ENCODE measurements at places on chromosomes 6 and 20. TPM values are rescaled to one million over a fixed set of nuclear protein-coding genes. Genes with fewer than 3 reads are reported as not detected.

DNA sequence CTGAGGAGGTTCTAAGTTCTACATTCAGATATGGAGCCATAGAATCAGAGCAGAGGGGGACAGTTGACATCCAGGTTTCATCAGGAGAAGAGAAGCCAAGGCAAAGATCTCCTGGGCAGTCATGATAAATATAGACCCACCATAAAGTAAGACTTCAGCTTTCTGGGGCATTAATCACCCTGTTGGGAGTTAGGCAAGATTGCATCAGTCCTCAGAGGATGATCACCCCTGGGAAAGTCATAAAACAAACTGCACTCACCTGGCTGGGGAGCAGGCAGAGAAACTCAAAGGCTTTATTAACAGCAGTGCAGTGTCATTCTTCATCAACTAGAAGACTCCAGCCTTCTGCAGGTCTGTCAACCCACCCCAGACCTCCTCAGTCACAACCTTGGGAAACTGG is 301.3 kb upstream of the JARID2 start:
- DNase-seq: no peak
- no peak overlapping the region for H3K4me3 ChIP-seq
- no peak overlapping the region for H3K27ac ChIP-seq
- H3K4me1 ChIP-seq: no peaks in the 10 kb centered on the region
- H3K36me3 ChIP-seq: no peaks in the 10 kb centered on the region

- DNase-seq: no peak
- no peak overlapping the region for H3K27ac ChIP-seq
- H3K36me3 ChIP-seq: no peaks in the 10 kb centered on the region
- peaks cover 40% of the 10 kb centered on the region for H3K4me1 ChIP-seq
- no peak overlapping the region for H3K4me3 ChIP-seq
- no peaks in the 10 kb centered on the region for H3K27me3 ChIP-seq
Observed at GRCh38 chr6:156873654-156874380, 96.6 kb downstream of the ARID1B start.

- peaks cover 15% of the 10 kb centered on the region for H3K36me3 ChIP-seq
- DNase-seq: no peak
- no peaks in the 10 kb centered on the region for H3K4me1 ChIP-seq
- H3K4me3 ChIP-seq: no peak overlapping the region
- H3K27me3 ChIP-seq: no peaks in the 10 kb centered on the region
- no peak overlapping the region for H3K27ac ChIP-seq
Observed at GRCh38 chr20:37376324-37376723, 30.4 kb downstream of the SRC start.

- no peak overlapping the region for H3K27ac ChIP-seq
- H3K4me3 ChIP-seq: no peak overlapping the region
- no peaks in the 10 kb centered on the region for H3K27me3 ChIP-seq
- no peak for DNase-seq
- H3K4me1 ChIP-seq: no peaks in the 10 kb centered on the region
Observed at GRCh38 chr6:6891125-6891721, 216.5 kb upstream of the RREB1 start.

DNA sequence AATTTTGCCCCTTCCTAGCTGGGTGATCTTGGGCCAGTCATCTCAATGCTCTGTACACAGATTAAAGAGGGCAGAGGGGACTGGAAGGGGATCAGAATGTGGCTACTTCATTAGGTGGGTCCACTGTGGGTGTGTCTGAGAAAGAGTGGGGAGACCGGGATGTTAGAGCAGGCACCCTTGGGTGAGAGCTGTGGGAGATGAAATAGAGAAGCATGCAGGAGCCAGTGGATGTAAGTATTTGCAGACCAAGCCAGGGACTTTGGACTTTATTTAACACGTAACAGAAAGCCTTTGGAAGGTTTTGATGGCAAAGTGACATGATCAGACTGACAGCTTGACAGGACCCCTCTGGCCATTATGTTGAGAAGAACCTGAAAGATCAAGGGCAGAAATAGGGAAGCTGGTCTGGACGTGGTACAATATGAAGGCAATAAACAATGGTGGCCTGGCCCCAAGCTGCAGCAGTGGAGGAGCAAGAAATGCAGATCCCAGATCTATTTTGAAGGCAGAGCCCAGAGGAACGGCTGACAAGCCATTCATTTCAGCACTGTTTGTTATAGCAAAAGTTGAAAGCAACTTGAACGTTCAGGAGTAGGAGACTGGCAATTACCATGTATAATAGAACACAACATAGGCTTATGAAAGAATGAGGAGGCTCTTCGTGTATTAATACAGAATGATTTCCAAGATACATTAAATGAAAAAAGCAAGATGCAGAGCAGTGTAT is 82.5 kb upstream of the ZNFX1 start:
- no peak overlapping the region for H3K4me3 ChIP-seq
- no peaks in the 10 kb centered on the region for H3K27me3 ChIP-seq

- no peak overlapping the region for H3K27ac ChIP-seq
Observed at GRCh38 chr6:154258064-154258757, 98.4 kb downstream of the IPCEF1 start.

The LTA gene
- not detected for total RNA-seq

The TAF4 gene
- 10.4 TPM for total RNA-seq

The SRMS gene
- total RNA-seq: not detected

The CDYL gene
- 38.2 TPM for total RNA-seq

The NHLRC1 gene
- total RNA-seq: 0.85 TPM

The STMN3 gene
- 17.8 TPM for total RNA-seq

Measured in thoracic aorta (tissue), 2 donors.